Epithelial cell of prostate (primary cell): ENCODE measurements at places on chromosomes 3 and 15.

DNA sequence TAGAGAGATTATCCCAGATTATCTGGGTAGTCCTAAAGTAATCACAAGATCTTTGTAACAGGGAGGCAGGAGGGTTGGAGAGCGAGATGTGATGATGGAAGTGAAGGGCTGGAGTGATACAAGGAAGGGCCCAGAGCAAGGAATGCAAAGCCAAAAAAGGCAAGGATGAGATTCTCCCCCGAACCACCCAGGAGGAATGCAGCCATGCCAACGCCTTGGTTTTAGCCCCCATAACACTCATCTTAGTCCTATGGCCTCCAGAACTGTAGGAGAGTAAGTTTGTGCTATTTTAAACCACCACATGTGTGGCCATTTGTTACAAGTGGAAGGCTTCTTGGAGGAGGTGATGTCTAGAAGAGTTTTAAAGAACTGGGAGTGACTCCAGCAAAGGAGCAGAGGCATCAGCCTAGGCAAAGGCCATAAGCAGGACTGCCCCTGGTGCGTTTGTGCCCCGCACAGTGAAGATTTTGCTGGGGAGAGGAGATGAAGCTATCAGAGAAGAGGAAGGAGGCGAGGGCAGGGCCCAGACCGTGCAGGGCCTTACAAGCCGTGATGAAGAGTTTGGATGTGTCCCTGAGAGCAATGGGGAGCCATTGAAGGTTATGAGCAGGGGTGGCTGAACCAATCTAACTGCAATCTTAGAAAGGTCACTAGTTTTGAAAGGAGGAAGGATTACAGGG is 25.3 kb upstream of the CORO2B start:
- DNase-seq: no peak

GRCh38 chr3:136958939-136959338 is 1.2 kb downstream of the IL20RB start:
- no peak for DNase-seq

DNA sequence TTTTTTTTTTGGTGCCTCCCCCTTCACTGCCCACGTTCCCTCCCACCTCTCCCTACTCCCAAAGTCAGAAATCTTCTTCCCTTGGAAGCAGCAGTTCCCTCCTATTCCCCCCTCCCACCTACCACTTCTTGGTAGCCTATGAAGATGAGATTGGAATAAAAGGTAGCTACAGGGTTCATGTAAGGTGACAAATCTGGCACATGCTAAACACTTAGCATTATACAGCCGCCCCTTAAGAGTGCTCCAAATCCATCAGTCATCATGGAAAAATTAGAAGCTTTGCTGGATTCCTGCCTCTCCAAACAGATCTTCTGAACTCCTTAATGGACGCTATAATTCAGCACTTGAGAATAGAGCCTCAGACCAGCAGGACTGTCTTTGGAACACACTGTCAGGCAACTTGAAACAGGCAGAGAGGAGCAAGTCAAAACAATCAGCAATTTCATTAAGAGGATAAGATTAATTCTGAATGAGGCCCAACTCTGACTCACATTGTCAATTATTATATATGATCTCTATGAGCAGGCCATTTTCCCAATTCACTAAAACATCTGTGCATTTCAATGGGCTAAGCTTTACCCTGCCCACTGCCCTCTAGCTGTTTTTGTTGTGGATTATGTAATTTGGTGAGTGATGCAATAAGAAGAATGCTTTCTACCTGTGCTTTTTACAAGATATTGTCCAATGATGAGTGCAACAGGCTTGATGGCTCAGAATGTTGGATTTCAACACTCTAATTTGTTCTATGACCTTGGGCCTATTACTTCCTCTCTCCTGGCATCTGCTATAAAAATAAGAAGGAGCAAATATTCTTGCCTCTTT is 34.6 kb upstream of the SPRED1 start:
- DNase-seq: peak; percentile 60

- no peak for DNase-seq
Observed at GRCh38 chr15:64279131-64279530, 76.8 kb downstream of the CSNK1G1 start.

DNA sequence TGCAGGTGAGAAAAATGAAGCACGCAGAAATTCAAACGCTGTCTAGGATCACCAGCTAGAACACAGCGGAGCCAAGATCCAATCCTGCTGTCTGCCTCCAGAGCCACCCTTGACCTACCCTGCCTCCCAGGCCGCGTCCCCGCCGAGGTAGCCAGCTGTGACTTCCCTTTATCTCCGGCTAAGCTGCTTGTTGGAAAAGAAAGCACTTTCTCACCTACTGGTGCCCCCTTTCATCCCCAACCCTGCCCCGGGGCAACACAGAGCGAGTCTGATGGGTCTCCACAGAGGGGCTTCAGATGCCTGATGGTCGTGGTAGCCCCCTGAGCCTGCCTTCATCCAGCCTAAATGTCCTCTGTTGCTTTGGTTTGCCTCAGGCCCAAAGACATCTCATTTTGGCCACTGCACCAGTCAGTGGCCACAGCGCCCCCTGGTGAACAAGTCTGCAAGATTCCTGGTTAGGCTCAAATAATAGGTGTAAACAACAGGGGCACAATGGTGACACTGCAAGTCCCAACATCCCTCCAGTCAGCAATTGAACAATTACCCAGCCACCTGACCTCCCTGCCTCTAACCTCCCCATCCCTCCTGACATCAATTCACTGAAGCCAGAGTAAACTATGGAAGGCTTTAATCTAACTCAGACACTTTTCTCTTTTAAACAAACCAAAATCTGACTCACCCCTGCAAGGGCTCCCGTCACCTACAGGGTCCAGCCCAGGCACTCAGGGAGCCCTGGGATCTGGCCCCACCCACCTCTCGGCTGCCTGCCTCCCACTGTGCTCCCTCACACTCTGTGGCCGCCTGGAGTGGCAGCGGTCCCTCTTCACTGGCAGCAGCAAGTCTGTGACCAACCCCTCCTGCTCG is 27.3 kb upstream of the BCL2L10 start:
- DNase-seq: no peak

DNA sequence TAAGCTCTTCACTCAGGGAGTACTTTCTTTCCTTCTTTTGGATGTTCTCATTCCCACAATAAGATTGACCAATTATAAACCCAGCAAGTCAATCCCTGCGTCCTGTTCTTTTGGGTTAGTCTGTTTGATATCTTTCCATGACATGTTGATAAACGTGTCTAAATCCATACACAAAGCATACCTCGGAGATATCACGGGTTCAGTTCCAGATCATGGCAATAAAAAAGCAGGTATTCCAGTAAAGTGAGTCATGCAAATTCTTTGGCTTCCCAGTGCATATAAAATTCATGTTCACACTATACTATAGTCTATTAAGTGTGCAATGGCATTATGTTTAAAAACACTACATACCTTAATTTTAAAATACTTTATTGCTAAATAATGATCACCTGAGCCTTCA is 667.7 kb downstream of the MAGI1 start:
- DNase-seq: peak; percentile 3

- no peak for DNase-seq
Observed at GRCh38 chr3:195763076-195763830, 42.5 kb downstream of the MUC20 start.

DNA sequence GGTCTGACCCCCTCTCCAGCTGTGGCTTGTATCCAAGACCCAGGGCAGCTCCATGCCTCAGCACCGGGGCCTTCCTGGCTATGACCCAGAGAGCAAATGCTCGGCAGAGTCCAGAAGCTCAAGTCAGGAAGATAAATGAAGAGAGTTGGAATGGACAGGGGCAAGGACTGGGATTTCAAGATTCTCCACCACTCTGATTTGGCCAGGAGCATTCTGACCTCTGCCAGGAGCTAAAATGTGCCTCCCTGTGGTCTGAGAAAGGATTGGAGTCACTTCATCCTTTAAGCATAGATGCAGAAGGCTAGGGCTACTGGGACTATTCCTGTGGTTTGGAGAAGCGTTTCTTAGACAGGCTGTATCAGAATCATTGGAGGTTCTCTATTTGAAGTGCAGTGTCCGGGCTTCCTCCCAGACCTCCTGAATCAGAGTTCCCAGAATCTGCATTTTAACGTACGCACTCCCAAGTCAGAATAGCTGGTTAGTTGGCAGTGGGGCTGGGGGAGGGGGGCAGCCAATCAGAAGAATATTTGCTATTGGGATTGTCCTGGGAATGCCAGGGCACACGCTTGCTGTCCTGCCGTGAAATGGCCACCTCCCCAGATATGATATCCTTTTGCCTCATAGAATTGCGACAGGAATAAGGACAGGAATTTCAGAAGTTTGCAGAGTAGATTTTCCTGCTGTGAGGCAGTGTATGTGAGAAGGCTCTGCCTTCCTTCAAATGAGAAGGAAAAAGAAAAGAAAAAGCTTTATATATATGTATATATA is 57.4 kb downstream of the HRH1 start:
- DNase-seq: no peak

DNA sequence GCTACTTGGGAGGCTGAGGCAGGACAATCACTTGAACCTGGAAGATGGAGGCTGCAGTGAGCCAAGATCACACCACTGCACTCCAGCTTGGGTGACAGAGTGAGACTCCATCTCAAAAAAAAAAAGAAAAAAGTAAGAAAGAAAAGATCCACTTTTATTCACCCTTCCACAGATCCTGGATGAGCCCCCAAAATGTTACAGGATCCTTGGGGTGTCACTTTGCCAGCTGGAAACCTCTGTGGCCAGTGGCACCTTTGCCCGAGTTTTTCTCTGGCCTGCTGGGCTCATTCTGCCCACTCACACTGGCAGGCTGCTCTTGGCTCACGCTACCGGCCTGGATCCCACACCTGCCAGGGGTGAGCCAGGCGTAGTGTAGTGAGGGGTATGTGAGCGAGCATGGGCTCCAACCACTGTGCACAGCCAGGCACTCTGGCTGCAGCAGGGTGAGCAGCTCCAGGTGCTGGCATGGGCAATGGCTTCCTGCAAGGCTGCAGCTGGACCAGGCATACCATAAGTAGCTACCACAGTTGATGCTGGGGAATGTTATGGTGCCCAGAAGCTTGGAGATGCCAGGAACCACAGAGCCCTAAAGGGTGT is 57.8 kb upstream of the C15orf39 start:
- DNase-seq: no peak

DNA sequence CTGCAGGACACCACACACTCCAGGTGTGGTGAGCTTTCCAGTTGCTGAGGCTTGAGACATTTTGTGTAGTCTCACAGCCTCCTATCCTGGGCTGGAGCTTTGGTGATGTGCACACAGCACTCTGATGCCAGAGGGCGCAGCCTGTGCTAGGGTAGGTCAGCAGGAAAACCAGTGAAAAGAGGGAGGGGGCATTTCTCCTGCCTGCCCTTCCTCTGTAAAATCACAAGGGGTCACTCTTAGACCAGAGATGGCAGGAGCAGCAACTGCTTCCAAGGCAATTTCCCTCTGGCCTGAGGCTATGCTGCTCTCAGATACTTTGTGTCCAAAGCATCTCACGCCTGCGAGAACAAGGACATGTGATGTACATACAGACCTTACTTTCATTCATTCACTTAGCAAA is 16.5 kb upstream of the MUSTN1 start:
- no peak for DNase-seq

- no peak for DNase-seq
Observed at GRCh38 chr3:39222462-39222861, 30.1 kb upstream of the XIRP1 start.

DNA sequence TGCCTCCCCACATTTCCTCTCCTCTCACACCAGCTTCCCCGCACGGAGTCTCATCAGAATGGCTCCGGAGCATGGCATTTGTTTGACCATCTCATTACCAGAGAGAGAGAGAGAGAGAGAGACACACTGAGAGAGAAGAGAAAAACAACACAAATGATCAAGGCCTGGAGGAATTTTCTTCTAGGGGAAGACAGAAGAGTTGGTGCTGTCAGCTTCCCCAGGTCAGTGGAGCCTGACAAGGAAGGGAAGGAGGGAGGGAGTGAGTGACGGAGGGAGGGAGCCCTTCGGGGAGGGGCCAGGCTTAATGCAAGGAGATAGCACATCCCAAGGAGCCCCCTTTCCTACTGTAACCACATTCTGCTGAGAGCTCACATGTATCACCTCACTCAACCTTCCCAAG is 9.1 kb downstream of the ST8SIA2 start:
- DNase-seq: no peak

GRCh38 chr3:3503411-3503810 is 295.8 kb upstream of the LRRN1 start:
- no peak for DNase-seq

DNA sequence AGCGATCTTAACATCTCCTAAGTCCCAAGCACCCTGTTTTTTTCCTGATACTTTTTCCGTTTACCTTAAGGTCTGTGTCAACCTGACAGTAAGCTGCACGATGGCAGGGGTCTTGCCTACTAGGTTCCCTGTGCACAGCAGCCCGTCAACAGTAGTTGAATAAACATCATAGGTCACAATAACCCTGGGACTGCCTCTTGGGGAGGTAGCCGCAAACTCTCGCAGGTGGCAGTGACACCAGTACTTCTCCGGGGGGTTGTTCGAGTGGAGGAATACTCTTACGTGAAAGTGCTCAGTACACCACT is 365 bp upstream of the PDCD6IP start:
- no peak for DNase-seq

GRCh38 chr3:72487078-72487765 is 361.0 kb downstream of the SHQ1 start:
- DNase-seq: no peak

- DNase-seq: no peak
Observed at GRCh38 chr3:182585532-182586150, 207.7 kb upstream of the ATP11B start.

- DNase-seq: no peak
Observed at GRCh38 chr3:187107989-187108388, 31.3 kb downstream of the RPL39L start.

DNA sequence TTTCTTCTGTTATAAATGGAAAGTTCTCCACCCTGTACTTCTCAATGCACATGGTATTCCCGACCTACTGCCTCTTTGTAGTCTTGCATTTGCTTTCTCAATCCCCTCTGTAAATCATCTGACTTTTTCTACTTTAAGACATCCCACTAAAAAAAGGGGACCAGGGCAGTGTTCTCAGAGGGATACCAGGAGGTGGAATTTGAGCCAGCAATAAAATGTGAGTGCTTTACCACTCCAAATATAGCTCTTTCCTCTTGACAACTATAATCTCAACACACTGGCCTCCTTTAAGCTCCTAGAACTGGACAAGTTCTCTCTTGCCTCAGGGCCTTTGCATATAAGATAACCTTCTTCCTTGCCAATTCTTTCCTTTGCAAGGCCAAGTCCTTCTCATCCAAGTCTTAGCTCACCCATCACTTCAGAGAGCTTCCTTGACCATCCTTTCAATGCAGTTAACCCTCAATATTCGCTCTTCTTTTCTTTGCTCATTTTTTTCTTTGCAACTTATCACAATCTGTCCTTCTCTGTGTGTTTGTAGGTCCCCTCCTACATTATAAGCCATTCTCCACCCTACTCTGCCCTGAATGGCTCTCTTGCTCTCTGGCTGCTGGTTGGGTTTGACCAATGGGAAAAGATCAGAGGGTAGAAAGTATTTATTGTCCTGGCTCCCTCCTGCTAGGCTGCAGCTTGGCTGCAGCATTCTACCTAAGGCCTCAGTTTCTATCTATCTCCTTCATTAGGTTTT is 93.4 kb downstream of the PRICKLE2 start:
- DNase-seq: no peak

GRCh38 chr15:88125576-88125975 is 131.0 kb downstream of the NTRK3 start:
- no peak for DNase-seq

DNA sequence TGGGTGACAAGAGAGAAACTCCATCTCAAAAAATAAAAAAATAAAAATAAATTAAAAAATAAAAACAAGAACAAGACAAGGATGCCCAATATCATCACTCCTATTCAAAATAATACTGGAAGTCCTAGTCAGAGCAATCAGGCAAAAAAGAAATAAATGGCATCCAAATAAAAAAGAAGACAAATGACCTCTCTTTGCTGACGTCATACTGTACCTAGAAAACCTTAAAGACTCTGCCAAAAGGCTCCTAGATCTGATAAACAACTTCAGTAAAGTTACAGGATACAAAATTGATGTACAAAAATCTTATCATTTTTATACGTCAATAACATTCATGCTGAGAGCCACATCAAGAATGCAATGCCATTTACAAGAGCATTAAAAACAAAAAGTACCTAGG is 18.7 kb upstream of the HERC1 start:
- no peak for DNase-seq
